ENCODE measurements at places on chromosomes 4 and X.
A peak's percentile ranks its signal among the peaks of the same experiment; 100 is the strongest.

DNA sequence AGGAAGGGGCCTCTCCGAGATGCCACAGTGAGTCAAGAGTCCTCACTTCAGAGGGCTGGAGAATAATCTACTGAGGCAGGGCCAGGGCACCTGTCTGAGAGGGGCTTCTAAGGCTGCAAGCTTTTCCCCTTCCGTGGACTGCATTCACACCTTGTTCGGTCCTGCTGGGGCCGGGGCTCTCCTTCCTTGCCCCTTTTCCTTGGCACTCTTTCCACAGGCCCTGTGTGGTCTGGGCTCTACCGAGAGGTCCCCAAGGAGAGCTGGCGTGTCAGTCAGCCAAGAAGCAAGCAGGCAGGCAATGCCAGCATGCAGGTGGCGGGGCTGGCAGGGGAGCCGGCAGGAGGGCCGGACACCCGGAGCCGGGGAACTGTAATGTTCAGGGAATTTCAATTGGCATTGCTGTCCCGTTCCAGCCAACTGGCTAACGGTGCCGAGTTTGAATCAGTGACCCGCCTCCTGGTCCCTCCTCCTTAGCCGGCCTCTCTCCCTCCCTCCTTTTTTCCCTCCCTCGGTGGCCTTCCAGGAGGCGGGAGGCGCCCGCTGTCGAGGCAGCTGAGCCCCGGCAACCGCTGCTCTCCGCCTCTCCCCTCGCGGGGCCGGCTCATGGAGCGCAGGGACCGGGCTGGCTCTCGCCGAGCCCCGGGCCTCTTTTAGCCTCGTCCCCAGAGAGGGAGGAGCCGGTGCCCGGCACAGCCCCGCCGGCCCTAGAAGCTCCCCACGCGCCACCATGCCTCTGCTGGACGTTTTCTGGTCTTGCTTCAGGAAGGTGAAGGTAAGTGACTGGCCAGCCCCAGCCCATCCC is at the start of gene STARD8:
Gene STARD8, plus strand, starts transcription at position 511 of the 802 bp plus-strand sequence. Its CDS starts 217 bp downstream, at position 728.
- no peak for DNase-seq

- no peak for DNase-seq
These were observed 246.3 kb upstream of the ANKRD50 start for GRCh38 chr4:124958847-124959246.

DNA sequence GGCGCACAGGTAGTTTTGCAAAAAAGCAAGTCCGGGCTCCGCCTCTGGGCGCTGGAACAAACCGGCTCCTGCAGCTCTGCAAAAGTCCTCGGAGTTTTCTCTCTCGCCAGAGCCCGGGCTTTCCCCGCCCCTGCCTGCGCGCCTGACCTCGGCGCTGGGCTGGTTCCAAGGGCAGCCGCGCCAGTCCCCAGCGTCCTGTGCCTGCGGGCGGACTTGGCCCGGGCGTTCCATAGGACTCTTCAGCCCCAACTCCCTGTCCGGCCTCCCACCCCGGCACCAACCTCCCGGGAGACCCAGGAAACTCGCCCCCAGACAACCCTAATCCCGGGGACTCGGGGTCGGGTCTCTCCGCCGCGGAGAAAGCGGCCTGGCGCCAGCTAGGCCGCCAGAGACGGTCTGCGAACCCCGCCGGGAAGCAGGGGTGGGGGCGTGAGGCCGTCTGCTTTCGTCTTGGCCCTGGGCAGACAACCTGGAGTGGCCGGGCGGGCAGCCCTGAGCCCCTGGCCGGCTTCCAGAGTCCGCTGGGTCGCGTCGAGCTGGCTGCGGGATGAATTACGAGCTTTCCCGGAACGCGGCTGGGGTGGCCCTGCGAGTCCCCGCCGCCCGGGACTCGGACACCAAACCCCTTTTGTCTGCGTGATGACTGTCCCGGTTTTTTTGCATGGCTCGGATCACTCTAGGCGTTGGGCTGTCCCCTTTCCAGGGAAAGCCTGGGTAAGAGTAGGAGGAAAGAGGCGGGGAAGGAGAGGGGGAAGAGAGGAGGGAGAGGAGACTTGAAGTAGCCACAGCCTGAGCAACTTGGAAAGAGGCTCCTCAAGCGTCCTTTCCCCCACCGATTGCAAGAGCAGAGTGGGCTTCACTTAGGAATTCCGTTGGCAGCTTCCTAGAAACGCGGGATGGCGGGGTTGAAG is 916 bp downstream of the MXRA5 start:
- DNase-seq, result peak; percentile 1

- DNase-seq, result no peak
These were observed 308.1 kb upstream of the GATB start for GRCh38 chr4:152068866-152069265.

GRCh38 chr4:176357359-176358082 is 37.8 kb downstream of the SPCS3 start:
- DNase-seq, result no peak

GRCh38 chr4:39044956-39045826 is 13.0 kb upstream of the TMEM156 start:
- no peak for DNase-seq

- DNase-seq, result no peak
These were observed 194.4 kb upstream of the LDB2 start for GRCh38 chr4:17092736-17093437.

- no peak for DNase-seq
These were observed 43.1 kb upstream of the AFF2 start for GRCh38 chrX:148457279-148457678.

DNA sequence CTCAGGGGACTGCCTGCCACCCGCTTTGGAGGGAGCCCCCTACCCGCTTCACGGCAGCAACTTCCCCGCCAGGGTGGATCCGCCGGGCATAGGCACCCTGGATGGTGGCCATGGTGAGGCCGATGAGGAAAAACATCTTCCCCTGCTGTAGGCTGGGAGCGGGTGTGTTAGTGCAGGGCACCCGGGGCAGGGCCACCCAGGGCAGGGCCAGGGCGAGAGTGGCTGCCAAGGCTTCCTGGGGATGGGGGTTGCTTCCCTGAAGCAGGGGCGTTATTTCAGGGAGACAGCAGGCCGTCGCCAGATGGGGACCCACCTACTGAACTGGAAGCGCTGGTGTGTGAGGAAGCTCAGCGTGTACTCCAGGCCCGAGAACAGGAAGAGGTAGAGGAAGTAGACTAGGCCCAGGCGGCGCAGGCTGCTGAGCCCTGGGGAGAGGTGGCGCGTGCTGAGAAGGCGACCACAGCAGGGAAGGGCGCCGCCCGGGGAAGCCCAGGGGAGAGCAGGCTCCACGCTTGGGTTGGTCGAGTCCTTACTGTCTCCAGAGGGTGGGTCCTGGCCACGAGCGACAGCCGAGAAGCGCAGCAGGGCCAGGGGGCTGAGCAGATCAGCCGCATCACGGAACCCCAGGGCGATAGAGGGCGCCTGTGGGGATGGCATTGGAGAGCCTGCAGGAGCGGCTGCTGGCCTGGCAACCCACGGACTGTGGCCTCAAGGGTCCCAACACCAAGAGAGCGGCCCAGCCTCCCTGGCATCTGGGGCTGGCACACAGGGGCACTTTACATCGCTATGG is 31.5 kb downstream of the NOP14 start:
- no peak for DNase-seq

DNA sequence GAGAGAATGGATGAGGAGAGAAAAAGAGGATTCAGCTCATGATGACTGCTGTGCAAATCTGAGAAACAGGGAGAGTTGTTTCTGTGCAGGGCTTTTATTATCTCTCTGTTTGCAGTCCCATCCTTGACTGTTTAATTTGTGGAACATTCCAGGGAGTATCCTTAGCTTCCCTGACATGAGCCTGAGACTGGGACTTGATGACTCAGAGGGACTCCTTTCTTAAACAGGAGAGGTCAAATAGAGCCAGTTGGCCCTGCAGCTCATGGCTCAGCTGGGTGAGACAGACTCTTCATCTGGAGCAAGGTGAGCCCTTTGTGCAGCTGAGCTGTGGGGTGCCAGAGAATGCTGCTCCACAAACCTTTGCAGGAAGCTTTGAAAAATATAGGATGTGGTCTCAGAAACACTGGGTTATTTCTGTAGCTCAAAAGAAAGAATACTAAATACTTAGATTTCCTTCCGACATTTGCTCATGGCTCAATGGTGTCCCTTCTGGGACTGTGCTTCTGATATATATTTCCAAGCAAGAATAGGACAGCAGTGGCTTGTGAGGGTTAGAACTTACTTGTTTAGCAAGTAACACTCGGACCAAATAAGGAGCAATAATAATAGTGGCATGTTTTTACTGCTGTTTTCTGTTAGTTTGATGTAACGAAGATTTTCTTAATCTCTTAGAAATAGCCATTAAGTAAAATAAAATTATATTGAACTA is 14.5 kb downstream of the ARHGAP24 start:
- no peak for DNase-seq

DNA sequence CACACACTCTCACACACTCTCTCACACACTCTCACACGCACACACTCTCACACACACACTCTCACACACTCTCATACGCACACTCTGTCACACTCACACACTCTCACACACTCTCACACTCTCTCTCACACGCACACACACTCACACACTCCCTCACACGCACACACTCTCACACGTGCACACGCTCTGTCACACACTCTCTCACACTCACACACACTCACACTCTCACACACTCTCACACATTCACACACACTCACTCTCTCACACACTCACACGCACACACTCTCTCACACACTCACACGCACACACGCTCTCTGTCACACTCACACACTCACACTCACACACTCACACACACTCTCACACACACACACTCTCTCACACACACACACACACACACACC is 43.0 kb upstream of the DCTD start:
- DNase-seq, result no peak

GRCh38 chrX:125402807-125403206 is 83.1 kb downstream of the TEX13C start:
- DNase-seq, result no peak

DNA sequence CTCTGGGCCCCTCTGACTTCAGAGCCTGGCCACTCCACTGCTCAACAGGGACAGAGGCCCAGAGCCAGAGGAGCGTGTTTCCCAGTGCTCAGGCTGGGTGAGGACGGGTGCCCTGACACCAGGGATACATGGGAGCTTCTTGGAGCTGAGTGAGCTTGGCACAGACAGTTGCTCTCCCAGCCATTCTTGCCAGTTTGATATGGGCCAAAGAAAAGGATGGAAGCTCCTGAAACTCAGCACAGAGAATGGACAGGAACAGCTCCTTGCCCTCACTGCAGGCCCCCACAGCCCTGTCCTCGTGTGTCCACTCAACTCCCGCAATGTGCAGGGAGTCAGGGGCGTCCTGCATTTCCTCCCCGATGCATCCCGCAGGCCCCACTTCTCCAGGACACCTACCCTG is 38.8 kb downstream of the NSG1 start:
- no peak for DNase-seq

GRCh38 chr4:180304321-180304720 is 1938.9 kb upstream of the TENM3 start:
- DNase-seq, result no peak

DNA sequence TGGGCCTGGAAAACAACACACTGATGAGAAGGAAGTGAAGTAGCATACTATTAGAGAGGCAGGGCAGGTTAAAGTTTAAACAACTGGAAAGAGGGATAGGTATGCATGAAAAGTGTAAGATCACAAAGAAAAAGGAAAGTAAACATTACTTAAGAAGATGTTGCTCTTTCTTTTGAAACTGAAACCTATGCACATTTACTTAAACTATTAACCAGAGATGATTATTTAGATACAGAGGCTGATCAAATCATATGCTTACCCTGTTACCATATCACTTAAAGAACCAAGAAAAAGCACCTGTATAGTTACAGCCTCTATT is 37.8 kb downstream of the NAP1L5 start:
- peak; percentile 29 for DNase-seq

GRCh38 chrX:150324035-150324728 is 38.9 kb upstream of the MAMLD1 start:
- no peak for DNase-seq

GRCh38 chrX:3697220-3697684 is 16.2 kb downstream of the PRKX start:
- peak; percentile 22 for DNase-seq

- no peak for DNase-seq
These were observed 133.2 kb downstream of the ARHGAP6 start for GRCh38 chrX:11532291-11533078.

- DNase-seq, result no peak
These were observed 415.3 kb upstream of the TECRL start for GRCh38 chr4:64824591-64824990.

DNA sequence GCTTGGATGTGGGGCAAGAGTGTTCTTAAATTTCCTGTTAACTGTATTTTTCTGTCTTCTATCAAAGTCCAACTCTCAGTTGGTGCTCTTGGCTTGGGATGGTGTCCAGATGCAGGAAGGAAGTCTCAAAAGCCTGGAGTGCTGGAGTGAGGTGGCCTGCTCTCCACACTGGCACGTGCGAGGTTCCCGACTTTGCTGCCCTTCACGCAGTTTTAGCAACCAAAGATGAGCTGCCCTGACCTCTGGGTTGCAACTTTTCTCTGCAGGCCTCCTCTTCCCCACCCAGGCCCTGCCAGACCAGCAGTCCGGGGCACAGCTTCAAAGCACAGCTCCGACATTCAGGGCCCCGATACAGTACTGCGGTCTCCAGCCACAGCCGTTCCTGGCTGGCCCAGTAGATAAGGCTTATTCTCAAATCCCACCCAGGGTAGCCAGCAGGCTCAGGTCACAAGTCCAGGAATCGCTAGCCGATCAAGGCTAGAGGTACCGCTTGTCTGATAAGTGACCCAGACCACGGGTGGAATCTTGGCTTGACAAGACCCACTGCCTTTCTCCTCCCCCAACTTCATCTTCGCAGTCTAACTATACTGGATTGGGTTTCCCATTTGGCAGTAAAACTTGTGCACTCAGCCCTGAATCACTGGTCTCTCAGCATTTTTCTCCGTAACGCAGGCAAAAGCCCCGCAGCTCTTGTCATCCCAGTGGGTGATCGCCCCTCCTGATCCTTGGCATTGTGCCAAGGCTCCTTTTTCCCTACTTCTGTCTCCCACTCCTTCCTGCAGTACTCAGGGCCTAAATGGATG is 21.8 kb upstream of the JADE1 start:
- no peak for DNase-seq

GRCh38 chrX:72604112-72604511 is 31.5 kb upstream of the HDAC8 start:
- peak; percentile 1 for DNase-seq

- DNase-seq, result no peak
These were observed 43.7 kb downstream of the MAGEA9 start for GRCh38 chrX:149825424-149825823.

DNA sequence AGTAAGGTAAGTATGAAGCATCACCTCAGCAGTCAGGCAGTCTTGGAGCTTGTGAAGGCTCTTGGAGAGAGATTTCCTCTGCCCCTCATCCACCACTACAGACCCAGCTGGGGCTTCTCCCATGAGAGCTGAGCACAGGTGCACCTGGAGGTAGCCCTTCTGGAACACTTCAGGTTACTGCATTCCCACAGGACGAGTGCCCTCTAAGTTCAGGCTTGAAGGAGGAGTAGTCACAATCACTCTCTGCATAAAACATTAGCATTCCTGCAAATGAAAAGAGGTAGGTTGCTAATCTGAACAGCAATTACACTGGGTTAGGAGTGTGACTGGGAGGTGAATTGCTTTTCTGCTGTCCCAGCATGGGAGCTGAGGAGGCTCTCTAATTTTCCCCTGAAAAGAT is 308.8 kb downstream of the TEX13C start:
- DNase-seq, result no peak

GRCh38 chrX:119784747-119785446 is 6.5 kb downstream of the RPL39 start:
- peak; percentile 21 for DNase-seq

- DNase-seq, result peak; percentile 71
These were observed 16.9 kb upstream of the LOC101059915 start for GRCh38 chrX:71650333-71650969.
